ENCODE measurements at places on chromosomes 12 and 14. TPM values are rescaled to one million over a fixed set of nuclear protein-coding genes. Genes with fewer than 3 reads are reported as not detected.

CCDC88C gene
- 197 TPM for total RNA-seq

AQP2 gene
- not detected for total RNA-seq

TCL1B gene
- 5.5 TPM for total RNA-seq

SERPINA3 gene
- total RNA-seq, result not detected

MANSC4 gene
- total RNA-seq, result not detected

CMTM5 gene
- not detected for total RNA-seq

ANO2 gene
- total RNA-seq, result not detected
